ENCODE measurements at places on chromosomes 2 and 18.

DNA sequence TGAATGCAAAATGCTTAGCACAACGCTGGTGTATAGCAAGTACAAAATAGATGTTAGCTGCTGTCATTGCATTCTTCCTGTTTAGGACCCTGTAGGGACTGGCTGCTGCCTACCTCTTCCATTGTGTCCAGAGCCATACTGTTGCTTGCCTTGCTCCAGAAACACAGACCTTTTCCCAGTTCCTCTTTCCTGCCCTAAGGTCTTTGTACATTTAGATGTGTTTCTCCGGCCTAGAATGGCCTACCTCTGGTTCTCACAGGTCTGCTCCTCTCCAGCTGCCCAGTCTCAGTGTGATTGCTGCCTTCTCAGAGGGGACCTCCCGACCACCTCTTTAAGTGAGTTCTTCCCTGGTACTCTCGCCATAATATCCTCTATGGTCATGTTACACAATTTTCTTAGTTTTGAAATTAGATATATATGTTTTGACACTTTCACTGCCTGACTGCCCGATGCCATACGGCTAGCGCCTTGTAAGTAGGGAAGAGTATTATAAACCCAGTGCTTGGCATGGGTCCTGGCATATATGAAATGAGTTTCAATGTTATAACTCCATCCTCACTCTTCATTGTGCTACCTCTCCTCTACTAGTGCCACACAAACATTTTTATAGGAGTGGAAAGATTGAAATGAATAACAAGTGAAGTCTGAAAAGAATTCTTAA is 48.3 kb downstream of the RFTN2 start:
- DNase-seq: no peak

DNA sequence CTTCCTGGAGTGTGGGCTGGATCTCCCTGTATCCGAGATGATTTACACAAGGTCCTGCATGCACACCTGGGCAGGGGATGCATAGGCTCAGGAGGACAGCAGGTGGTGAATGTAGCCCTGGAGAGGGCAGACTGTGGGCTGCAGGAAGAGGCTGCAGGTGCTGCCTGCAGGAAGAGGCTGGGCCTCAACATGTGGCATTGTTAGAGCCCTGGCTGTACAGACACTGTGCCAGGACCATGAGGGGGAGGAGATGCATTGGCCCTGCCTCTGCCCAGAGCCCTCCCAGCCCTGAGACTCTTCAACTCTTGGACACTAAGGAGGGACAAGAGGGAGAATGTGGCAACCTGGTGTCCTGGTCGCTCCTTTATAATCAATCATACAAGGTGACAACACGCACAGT is 392.8 kb downstream of the TNS1 start:
- no peak for DNase-seq

DNA sequence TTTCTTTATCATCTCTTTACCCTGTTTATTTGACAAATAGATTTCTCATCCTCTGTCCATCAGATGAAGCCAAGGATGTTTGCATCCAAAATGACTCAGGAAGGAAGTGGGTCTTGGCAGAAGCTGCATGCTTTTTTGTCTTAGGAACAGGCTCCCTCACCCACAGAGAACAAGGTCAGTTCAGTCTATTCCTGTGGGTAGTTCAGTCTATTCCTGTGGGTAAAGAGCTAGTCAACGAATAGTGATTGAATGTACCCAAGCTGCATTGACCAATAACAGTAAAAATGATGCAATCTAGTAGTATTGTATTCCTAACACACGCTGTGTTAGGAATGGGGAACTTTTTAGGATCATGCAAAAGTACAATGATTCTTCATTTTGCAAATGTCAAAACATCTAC is 290.8 kb upstream of the TANK start:
- DNase-seq: peak; percentile 92

DNA sequence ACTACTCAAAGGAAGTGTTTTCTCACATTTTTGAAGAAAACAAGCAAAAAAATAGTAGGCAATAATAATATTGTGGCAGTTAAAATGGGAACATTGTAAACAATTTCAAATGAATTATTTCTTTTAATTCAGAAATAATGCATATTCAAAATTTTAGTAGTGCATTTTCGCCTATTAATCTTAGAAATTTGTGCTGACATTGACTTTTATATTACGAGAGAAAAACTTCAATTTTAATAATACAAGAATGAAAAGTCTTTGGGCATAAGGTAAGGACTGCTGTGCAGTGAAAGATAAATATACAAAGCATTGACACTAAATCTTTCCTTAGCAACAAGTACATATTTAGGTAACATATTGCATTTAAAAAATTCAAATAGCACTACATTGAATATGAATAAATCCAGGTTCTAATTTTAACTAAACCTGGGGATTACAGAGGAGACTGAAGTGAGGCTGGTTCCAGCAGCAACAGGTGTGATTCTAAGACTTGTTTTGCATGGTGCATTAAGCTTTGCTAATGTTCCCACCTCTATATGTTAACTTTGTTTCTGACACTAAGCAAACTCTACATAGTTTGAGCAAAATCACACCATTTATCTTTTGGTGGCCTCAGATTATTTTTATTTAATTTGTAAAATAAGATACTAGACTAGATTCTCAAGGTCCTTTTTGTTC is 40.5 kb downstream of the CALCRL start:
- no peak for DNase-seq

GRCh38 chr2:114922076-114922475 is 479.6 kb downstream of the DPP10 start:
- DNase-seq: no peak

DNA sequence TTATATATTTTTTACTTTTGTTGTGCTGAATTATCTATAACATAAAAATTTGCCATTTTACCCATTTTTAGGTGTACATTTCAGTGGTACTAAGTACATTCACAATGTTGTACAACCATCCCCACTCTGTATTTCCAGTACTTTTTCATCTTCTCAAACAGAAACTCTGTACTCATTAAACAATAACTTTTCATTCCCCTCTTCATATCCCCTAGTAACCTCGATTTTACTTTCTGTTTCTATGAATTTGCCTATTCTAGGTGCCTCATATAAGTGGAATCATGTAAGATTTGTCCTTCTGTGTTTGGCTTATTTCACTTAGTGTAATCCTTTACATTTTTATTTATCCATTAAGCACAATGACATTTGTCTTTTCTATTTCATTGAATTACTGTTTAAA is 51.3 kb downstream of the GTF2A1L start:
- DNase-seq: no peak

DNA sequence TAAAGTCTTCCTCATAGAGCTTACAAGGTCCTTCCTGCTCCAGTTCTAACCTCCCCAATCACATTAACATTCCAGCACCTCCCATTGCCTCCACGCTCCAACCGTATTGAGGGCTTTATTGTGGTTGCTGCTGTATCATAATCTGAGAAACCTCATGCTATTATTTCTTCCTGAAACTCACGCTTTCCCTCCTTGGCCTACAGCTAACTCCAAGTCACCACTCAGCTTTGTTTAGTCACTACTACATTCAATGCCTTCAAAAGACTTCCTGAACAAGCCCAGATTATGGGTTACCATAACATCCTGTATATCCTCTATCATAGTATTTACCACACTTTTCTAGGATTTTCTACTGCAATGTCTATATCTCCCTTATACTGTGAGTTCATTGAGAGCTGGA is 230.4 kb downstream of the IKZF2 start:
- DNase-seq: no peak

GRCh38 chr2:172253190-172254052 is 150.7 kb upstream of the DLX2 start:
- peak; percentile 96 for DNase-seq

DNA sequence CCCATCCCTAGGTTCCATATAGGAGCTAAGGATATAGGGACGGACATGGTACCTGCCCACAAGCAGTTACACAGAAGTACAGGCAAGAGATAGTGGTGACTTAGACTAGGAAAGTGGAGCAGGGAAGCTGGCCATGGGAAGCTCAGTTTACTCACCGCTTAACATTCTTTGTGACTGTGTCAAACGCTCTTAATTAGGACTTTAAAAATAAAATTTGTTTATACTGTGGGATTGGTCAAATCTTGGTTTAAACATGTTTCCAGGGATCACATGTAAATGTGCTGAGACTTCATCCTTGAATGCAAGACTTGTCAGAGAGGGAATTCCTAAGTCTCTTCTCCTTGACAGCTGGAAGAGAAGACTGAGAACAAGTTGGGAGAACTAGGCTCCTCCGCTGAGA is 107.3 kb downstream of the MTCL1 start:
- DNase-seq: peak; percentile 46

- DNase-seq: no peak
These were observed 97.8 kb downstream of the NCK2 start for GRCh38 chr2:105842555-105842954.

DNA sequence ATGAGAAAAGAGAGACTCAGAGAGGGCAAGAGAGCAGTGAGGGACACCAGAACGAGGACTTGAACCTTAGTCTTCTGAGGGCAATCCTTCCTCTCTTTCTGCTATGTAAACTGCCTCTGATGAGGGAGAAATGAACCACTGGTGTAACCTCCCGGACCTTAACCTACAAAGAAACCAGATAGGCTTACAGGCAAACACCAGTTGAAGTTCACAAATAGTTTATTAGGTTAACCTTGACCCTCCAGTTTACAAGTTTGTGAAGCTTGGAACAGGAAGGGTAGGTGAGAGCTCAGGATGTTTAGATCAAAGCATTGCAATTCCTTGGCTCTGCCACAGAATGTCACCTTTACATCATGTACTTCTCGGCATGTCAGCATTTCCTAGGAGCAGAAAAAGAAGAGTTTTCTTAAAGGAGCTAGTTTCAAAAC is 486.4 kb upstream of the SPRED2 start:
- no peak for DNase-seq

- DNase-seq: no peak
These were observed 70.6 kb downstream of the VWA3B start for GRCh38 chr2:98157557-98157956.

- DNase-seq: no peak
These were observed 300.3 kb upstream of the MGAT5 start for GRCh38 chr2:133953524-133953923.

DNA sequence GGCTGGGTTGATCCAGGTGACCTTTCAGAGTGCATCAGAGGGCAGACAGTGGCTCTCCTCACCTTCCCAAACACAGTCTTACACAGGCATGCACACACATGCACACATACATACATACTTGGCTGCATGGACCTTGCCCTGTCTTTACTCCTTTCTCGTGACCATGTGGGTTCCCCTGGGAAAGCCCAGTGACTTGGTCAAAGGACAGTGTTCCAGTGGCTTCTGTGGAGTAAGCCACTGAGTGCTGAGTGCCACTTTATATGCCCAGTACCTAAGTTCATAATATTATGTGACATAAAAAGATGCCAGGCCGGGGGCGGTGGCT is 249.4 kb downstream of the MYCN start:
- no peak for DNase-seq

DNA sequence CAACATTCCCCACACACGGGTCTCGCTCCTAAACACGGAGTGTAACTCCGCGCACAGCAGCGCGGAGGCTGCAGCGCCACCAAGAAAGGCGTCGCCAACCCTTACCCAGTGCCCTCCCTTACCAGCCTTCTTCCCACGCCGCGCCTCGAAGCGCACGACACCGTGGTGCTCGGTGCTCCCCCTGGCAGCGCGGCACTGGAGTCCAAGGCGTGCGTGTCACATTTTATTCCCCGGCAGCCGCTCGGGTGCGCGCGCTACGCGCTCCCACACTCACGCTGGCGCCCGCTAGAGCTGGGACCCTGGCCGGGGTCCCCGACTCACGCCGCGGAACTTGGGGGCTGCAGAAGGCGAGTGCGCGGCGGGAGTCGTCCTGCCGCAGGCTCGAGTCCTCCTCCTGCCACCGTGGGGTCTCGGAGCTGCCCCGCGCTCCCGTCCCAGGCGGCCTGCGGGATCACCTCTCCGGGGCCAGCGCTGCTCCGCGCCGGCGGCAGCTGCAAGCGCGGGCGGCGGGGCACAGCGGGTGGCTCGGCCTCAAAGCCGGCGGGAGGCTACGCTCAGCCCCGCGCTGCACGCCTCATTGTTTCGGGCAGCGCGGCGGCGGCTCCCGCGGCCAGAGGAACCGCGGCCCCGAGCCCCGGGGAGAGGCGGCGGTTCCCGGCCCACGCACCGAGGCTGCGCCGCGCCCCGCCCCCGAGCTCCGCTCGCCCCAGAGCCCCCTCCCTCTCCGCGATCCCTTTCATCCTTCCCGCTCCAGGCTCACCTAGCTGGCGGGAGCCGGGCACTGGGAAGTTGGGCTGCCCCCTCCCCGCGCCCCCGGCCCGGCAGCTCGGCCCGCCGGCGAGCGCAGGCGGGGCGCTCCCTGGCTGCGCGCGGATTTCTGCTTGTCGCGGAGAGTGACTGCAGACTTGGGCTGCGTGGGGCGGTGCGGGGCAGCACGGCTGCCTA is at the start of gene ST6GAL2:
Gene ST6GAL2 (minus strand): TSS at position 197 of the 945 bp plus-strand sequence. CDS start 42,190 bp downstream, outside the sequence.
- no peak for DNase-seq

DNA sequence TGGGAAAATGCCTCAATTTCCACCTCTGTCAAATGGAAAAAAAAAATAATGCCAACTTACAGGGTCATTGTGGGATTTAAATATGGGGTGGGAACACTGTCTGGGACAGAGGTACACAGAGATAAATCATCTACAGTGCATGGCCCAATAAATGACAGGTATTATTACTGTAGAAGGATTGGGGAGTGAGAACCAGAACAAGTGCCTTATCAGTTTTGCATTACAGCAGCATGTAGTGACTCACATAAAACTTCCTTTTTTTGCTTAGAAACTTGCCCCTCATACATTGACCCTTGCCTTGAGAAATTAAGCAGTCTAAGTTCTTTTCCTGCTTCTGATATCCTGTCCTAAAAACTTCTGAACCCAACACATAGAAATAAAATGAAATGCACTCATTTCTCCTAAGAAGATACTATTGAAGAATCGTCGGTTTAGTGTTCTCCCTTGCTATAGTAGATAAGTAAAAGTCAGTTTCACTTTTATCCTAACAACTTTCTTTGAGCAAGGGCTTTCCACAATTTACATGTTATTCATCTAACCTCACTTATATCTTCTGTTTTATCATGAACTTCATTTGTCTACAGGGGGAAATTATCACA is 121.0 kb upstream of the HAAO start:
- DNase-seq: no peak

GRCh38 chr2:168635065-168635577 is 167.3 kb upstream of the NOSTRIN start:
- peak; percentile 4 for DNase-seq

DNA sequence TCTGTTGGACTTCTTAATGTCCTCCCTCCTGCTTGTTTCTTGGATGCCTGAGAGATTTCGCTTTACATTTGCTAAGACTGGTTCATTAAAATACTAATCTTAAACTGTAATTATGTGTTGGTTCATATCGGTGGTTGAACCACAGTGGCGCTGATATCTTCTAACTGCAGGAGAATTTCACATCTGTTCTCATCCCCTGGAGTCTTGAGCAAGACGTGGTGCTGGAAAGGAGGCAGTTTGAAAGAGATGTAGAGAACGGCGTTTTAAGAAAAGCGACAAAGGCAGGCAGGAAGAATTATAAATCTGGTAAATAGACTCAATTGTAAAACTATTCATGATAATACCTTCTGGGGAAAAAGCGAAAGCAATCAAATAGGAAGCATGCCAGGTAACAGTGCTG is 79.5 kb downstream of the NXPH2 start:
- DNase-seq: no peak

- DNase-seq: peak; percentile 45
These were observed 6.2 kb upstream of the TMEM87B start for GRCh38 chr2:112048887-112049286.

GRCh38 chr2:65390134-65390533 is 42.3 kb downstream of the SPRED2 start:
- DNase-seq: no peak
